Neural cell (in vitro differentiated cells): ENCODE measurements at places on chromosomes 4 and X. TPM values are rescaled to one million over a fixed set of nuclear protein-coding genes. Genes with fewer than 3 reads are reported as not detected.

The GUCY1B1 gene
- 13.6 and 16.0 TPM in 2 replicates for polyA plus RNA-seq

The RGN gene
- polyA plus RNA-seq = 1.5 TPM in 1 of 2 replicates, not detected in the other

The TEX13C gene
- 0.22 TPM in 1 of 2 replicates, not detected in the other for polyA plus RNA-seq

The MAGEB10 gene
- not detected in 2 replicates for polyA plus RNA-seq

The PSAPL1 gene
- polyA plus RNA-seq = not detected in 2 replicates

The PRR27 gene
- not detected in 2 replicates for polyA plus RNA-seq
